ENCODE measurements at places on chromosomes 1 and 21.

GRCh38 chr1:25735956-25736529, 64.0 kb upstream of the SELENON start:
- no peak for DNase-seq

- no peak for DNase-seq
These were observed 36.2 kb upstream of the ZNF362 start for GRCh38 chr1:33219886-33220661.

GRCh38 chr21:15566703-15567102, 163.1 kb upstream of the USP25 start:
- DNase-seq: no peak

DNA sequence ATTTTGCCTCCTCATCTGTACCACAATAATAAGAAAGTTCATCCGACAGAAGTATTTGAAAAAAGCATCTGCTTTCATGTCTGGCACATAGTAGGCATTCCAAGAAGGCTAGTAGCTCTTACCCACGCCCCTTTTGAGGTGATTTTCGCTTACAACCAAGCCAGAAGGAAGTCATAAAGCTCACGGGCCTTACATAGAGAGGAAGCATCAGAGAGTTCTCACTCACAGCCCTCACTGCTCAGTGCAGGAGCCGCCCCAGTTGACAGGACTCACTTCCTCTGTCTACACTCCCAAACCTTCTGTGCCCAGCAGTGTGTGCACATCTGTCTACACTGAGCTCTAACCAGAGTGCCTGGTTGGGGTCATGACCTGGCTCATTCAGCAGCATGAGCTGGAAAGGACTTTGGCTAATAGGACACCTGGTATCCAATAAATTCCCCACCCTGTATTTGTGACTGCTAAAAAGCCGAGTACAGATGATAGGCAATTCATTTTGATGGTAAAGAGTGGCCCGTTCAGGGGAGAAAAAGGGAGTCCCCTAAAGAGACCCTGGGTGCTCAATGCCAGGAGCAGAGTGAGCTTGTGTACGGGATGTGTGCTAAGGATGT, 36.8 kb upstream of the DUSP10 start:
- DNase-seq: peak; percentile 65

DNA sequence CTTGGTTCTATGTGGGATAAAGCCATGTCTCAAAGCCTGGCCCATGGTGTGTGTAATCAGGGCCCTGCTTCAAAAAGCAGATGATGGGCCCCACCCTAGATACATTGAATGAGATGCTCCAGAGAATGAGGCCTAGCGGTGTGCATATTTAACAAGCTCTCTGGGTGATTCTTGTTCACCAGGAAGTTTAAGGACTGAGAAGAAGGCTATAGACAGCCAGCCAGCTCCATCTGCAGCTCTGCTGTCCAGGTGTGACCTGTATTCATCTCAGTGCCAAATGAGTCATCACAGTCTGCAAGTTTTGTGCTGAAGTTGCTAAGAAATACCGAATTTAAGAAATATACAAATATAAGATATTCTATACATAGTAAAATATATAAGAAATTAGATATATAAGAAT, 182.0 kb upstream of the RUNX1 start:
- no peak for DNase-seq

DNA sequence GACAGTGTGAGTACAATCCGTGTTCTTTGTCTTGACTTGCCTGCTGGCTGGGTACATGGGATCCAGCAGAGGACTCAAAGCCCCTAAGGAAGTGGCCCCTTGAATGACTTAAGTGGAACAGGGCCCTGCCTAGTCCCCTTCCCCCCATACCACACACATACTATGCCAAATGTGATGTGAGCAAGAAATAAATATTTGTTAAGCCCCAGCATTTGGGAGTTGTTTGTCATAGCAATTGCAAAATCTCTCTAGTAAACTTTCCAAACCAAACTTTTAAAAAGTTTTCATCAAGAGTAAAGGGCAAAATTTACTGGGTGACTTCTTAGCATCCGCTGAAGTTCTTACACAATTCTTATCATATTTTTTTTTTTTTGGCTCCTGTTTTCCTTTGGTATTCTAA, 32.5 kb upstream of the CACHD1 start:
- DNase-seq: no peak

All from CD4-positive, alpha-beta T cell treated with Interleukin-4 for 1 hour (primary cell).